Type B pancreatic cell (in vitro differentiated cells): ENCODE measurements at places on chromosomes 3 and 15. TPM values are rescaled to one million over a fixed set of nuclear protein-coding genes. Genes with fewer than 3 reads are reported as not detected.

DNA sequence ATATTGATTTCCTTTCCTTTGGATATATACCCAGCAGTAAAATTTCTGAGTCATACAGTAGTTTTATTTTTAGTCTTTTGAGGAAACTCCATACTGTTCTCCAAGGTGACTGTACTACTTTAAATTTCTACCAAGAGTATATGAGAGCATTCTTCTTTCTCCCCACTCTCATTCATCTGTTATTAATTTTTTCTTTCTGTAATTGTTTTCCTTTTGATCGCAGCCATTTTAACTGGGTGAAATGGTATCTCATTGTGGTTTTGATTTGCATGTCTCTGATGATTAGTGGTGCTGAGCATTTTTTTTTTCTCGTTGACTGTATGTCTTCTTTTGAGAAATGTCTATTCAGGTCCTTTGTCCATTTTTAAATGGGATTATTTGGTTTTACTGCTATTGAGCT is 18.3 kb upstream of the VGLL3 start:
- no peak overlapping the region for H3K4me3 ChIP-seq
- no peak for DNase-seq
- H3K4me1 ChIP-seq, result no peaks in the 10 kb centered on the region

DNA sequence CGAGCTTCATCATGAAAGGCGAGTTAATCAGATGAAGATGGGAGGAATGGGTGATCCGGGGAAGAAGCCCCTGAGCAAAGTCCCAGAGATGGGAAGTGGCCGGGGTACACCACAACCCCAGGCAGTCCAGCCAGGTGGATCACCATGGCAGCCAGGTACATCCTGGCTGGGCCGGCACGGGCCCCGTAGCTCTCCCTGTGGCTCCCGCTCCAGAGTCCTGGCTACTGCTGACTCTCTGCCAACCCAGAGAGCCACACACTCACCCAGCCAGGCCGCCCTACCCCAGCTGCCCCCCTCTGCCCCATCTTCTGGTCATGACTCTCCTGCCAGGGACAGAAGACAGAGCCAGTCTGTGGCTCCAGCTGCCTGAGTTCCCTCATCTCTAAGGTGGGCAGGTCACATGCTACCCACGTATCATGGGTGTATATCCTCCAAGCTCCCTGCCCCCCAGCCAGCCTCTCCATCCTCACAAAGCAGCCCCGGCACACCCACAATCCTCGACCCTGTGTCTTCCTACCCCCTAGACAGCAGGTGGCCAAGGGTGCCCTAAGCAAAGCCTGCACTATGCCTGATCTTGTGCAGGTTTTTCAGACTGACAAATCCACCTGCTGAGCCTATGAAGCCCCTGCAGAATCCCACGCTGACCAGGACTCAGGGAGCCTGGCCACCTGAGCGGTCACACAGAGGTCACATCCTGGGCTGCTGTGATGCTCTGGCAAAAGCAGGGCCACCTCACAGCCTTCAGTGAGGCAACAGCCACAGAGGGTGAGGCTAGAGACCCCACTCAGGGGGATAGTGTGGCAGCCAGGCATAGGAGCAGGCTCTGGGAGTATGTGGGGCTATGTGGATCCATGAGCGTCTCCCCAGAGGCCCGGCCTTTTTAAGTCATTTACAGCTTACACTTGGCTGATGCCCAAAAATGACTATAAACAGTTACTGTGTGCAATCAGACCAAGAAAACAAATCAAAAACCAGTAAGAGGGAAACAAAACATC is 13.2 kb downstream of the XXYLT1 start:
- peak overlapping the region; percentile 68 for H3K4me3 ChIP-seq
- peak overlapping the region; percentile 53 for H3K27ac ChIP-seq
- peaks cover 35% of the 10 kb centered on the region for H3K4me1 ChIP-seq
- DNase-seq, result no peak

GRCh38 chr15:78052001-78052401 is 25.5 kb downstream of the TBC1D2B start:
- H3K27me3 ChIP-seq, result no peaks in the 10 kb centered on the region
- no peak overlapping the region for H3K27ac ChIP-seq
- DNase-seq, result no peak
- H3K36me3 ChIP-seq, result peaks cover 4% of the 10 kb centered on the region

DNA sequence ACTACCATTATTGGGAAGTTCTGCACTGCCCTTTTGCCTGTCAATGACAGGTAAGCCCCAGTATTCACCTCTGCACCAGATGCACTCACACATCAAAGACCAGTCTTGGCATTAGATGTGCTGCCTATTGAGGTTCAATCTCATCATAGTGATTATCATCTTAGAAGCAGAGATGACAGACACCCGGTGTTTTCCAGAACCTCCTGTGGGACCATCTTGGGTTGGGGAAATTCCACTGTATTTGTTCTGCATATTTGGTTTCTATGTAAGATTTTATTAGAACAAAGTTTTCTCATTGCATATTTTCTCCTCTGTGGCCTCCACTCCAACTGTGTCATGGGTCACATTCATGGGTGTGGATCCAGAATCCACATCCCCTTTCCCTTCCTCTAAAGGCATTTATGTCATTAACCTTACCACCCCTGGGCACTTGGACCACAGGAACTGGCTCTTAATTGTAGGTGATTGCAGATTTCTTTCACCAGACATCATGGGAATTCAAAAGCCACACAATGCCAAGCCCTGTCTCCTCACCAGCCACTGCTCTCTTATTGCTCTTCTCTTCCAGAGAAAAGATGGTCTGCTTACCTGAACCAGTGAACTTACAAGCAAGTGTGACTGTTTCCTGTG is 31.2 kb downstream of the PLA1A start:
- peaks cover 24% of the 10 kb centered on the region for H3K4me1 ChIP-seq
- H3K27ac ChIP-seq, result no peak overlapping the region
- peaks cover 3% of the 10 kb centered on the region for H3K27me3 ChIP-seq
- no peak overlapping the region for H3K4me3 ChIP-seq

DNA sequence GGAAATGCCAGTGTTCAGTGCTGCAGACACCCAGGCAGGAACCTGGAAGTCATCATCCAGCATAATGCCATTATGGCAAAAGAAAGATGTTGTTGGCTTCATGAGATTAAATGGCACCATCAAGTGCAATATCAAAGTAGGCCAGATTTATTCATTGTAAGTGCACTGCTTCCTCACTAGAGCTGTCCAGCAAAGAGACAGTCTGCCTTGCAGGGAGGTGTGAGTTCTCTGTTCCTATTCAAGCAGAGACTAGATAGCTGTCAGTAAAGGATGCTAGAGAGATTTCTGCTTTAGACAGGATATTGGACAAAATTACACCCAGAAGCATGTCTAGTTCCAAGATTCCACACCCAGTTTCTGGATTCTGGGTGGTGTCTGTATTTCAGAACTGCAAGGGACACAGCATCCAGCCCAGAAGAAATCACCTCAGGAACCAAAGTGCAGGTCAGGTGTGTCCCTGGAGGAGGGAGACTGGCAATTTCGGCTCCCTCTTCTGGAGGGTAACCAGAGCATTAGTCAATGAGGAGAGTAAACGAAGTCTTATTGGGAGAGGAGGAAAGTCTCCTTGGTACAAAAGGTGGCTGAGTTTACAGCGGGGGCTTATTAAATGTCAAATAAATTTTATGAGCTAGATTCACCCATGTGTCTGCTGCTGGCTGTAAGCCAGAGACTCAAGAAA is 377.3 kb downstream of the EPHB1 start:
- peaks cover 32% of the 10 kb centered on the region for H3K27me3 ChIP-seq
- no peaks in the 10 kb centered on the region for H3K4me1 ChIP-seq
- DNase-seq, result no peak
- no peak overlapping the region for H3K4me3 ChIP-seq
- no peak overlapping the region for H3K27ac ChIP-seq

DNA sequence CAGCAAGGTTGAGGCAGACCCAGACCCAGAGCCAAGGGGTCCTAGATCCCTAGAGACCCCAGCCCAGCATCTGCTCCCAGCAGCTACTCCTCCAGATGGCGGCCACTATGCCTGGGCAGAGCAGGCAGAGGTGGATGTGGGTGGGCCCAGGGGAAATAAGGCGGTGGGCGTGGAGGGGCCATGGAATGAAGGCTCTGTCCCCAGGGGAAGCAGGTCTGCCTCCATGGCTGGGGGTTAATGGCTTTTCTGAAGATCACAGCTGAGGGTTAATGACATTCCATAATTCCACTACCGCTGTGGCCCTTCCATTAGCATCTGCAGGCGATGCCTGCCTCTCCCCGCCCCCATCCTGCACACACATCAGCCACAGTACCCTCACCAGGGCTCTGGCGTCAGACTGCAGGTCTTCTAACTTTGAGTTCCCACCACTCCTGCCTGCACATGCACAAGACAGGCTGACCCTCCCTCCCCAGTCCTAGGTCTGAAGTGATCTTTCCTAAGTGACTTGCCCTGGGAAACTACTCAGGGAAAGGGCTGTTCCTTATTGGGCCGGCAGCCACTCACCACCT is 41.2 kb downstream of the CCDC33 start:
- H3K27me3 ChIP-seq, result peaks cover 19% of the 10 kb centered on the region
- DNase-seq, result no peak
- no peaks in the 10 kb centered on the region for H3K36me3 ChIP-seq
- no peak overlapping the region for H3K4me3 ChIP-seq
- peaks cover 22% of the 10 kb centered on the region for H3K4me1 ChIP-seq

- no peak overlapping the region for H3K4me3 ChIP-seq
- peaks cover 35% of the 10 kb centered on the region for H3K4me1 ChIP-seq
- H3K27me3 ChIP-seq, result peaks cover 4% of the 10 kb centered on the region
- no peak overlapping the region for H3K27ac ChIP-seq
- H3K36me3 ChIP-seq, result peaks cover 4% of the 10 kb centered on the region
Observed at GRCh38 chr15:67762610-67763368, 62.5 kb upstream of the SKOR1 start.

- H3K36me3 ChIP-seq, result peaks cover 3% of the 10 kb centered on the region
- no peaks in the 10 kb centered on the region for H3K27me3 ChIP-seq
- H3K4me1 ChIP-seq, result no peaks in the 10 kb centered on the region
- no peak overlapping the region for H3K27ac ChIP-seq
Observed at GRCh38 chr3:124461838-124462632, 268.2 kb upstream of the UMPS start.

DNA sequence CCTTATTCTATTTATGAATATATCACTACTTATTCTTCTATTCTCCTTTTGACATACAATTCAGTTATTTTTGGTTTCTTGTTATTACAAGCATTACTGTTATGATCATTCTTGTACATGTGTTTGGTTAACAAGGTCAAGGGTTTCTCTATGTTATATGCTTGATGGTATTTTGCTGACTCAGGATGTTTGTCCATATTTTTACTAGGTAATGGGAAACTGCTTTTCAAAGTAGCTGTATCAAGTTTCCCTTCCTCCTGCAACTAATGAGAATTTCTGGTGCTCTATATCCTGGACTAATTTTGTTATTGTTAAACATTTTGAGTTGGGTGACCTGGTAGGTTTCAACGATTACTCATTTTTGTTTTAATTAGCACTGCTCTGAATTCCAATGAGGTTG is 841.0 kb downstream of the OTOL1 start:
- H3K4me1 ChIP-seq, result no peaks in the 10 kb centered on the region
- H3K27ac ChIP-seq, result no peak overlapping the region
- no peak for DNase-seq

DNA sequence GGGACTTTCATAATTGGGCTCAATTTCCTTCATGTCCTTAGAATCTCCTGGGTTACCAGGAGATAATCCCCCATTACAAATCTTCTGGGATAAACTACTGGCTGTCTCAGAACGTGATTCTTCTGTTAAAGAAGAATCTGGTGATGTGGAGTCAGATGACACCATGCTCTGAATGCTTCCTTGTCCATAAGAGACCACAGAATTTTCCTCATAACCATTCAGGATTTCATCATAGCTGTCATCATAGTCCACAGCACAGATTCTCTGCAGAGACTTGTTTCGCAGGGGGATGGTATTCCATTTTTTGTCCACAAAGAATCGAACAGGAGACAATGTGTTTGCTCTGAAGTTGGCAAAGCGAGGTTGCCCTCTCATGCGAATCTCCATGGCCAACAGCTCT is 109.8 kb upstream of the TSPAN3 start:
- H3K27me3 ChIP-seq, result no peaks in the 10 kb centered on the region
- no peak overlapping the region for H3K27ac ChIP-seq
- DNase-seq, result no peak

GRCh38 chr15:77606142-77607034 is 26.3 kb downstream of the LINGO1 start:
- no peak for DNase-seq
- no peak overlapping the region for H3K27ac ChIP-seq
- H3K4me3 ChIP-seq, result no peak overlapping the region
- no peaks in the 10 kb centered on the region for H3K36me3 ChIP-seq

DNA sequence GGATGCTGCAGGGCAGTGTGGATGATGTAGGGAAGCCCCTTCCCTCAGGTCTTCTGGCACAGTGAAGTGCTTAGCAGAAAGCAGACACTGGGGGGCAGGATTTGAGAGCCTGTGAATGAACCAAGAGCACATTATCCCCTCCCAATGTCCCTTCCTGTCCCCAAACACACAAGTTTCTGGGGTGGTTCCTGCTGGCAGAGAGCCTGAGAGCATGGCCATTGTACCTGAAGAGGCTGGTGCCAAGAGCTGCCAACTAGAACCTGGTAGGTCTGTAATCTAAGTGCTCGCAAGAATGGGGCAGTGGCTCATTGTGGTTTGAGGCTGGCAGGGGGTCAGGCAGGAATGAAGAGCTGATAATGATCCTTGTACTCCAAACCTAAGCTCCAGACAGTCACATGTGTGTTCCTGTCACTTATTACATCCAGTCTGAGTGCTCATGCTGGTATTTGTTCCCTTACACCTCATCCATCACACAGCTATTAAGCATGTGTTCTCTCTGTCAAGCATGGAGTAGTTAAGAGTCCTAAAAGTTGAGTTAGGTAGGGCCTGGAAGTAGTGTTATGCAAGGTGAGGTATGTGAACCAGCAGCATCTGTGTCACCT is 6.7 kb upstream of the CCR1 start:
- H3K27me3 ChIP-seq, result peaks cover 9% of the 10 kb centered on the region
- H3K4me1 ChIP-seq, result no peaks in the 10 kb centered on the region
- no peak overlapping the region for H3K27ac ChIP-seq
- H3K36me3 ChIP-seq, result no peaks in the 10 kb centered on the region
- DNase-seq, result no peak
- H3K4me3 ChIP-seq, result no peak overlapping the region

GRCh38 chr15:44763187-44763586 is 26.9 kb downstream of the TRIM69 start:
- no peak for DNase-seq
- no peaks in the 10 kb centered on the region for H3K36me3 ChIP-seq
- no peak overlapping the region for H3K27ac ChIP-seq

- no peaks in the 10 kb centered on the region for H3K4me1 ChIP-seq
- no peak overlapping the region for H3K4me3 ChIP-seq
- no peaks in the 10 kb centered on the region for H3K36me3 ChIP-seq
- no peak overlapping the region for H3K27ac ChIP-seq
- no peak for DNase-seq
- peaks cover 9% of the 10 kb centered on the region for H3K27me3 ChIP-seq
Observed at GRCh38 chr3:152893647-152894046, 58.7 kb downstream of the P2RY1 start.

DNA sequence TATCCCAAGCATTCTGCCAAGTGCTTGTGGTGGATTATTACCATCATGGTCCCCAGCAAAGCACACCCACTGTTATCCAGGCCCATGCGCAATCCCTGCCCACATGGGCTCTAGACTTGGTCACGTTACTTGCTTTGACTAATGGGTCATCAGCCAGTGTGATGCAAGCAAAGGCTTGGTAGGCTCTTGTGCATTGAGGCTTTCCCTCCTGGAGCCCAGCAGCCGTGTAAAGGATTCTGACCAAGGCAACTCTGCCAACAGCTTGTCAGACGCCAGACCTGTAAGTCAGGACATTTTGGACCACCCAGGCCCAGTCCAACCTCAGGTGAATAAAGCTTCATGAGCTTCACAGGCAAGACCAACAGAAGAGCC is 93.9 kb downstream of the ABHD5 start:
- H3K4me1 ChIP-seq, result no peaks in the 10 kb centered on the region
- peaks cover 24% of the 10 kb centered on the region for H3K27me3 ChIP-seq
- no peak overlapping the region for H3K4me3 ChIP-seq

ZNF80 gene
- not detected in 2 replicates for total RNA-seq

SH3BP5 gene
- 31.2 and 33.4 TPM in 2 replicates for total RNA-seq

CCR9 gene
- not detected in 2 replicates for total RNA-seq

CELSR3 gene
- total RNA-seq, result 9.8 and 10.2 TPM in 2 replicates

CMTM8 gene
- 9.0 and 14.4 TPM in 2 replicates for total RNA-seq

IMPG2 gene
- 0.43 and 0.53 TPM in 2 replicates for total RNA-seq
